T-helper 9 cell (primary cell): ENCODE measurements at places on chromosomes 6 and 20.
A peak's percentile ranks its signal among the peaks of the same experiment; 100 is the strongest.

DNA sequence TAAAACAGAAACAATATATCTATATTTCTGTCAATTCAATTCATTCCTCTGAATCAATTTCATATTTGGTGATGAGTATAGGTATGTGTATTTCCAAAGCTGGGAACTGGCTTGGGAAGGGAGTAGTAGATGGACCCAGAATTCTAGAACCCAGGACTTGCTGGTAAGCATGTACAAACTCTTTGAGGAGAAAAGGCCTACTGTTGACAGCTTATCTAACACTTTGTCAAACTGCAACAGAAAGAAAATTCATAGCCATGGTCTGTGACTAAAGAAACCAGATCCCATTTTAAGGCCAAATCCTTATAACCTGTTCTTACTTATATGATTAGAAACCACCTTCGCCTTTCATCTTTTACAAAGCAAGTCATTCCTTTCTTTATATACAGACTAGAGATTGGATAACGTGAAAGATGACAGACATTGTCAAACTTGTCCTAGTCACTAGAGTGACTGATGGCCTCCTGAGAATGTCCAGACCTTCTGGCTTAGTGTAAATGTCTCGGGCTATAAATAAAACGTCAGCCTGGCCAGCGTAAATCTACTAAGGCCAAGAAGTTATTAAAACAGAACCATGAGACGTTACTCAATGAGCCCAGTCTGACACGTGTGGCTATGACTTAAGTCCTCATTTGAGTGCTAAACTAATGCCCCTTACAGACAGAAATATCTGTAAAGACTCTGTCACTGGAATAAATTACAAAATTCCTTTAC, 152.3 kb downstream of the ALDH8A1 start:
- no peak for DNase-seq

DNA sequence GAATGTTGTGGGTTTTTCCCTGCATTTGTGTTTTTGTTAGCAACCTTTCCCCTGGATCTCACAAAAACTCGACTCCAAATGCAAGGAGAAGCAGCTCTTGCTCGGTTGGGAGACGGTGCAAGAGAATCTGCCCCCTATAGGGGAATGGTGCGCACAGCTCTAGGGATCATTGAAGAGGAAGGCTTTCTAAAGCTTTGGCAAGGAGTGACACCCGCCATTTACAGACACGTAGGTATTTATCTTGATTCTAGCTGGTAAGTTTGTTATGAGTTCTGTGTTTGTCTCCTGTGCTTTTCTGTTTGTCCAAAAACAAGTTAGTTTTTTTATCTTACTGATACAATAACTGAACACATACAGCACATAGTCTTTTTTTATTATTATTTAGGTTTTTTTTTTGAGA, 3.0 kb downstream of the SLC25A27 start:
- DNase-seq: no peak

DNA sequence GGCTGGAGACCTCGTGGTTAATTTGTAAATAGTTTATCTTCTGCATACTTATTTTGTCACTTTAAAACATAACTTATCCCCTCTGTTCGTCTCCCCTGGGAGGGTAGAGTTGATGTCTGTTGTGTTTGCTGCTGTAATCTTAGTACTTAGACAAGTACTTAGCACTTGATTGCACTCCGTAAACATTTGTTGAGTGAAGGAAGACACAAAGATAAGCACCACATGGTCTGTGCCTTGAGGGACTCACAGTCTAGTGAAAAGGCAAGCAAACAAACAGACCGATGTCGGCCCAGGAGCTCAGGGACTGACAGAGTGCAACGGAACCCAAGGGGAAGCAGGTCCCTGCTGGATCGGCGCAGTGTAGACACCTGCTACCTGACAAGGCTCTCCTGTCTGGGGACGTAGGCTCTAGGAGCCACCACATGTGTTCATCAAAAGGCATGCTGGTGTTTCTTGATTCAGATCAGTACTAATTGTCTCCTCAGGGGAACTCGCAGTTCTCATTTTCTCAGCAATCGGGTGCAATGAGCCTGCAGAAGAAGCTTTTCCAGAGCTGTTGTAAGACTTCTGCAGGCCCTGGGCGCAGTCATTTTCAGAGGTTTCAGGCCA, 31.4 kb downstream of the EDN3 start:
- DNase-seq: no peak

- no peak for DNase-seq
Observed at GRCh38 chr6:1644516-1645060, 34.9 kb downstream of the FOXC1 start.

- no peak for DNase-seq
Observed at GRCh38 chr6:151634336-151634720, 140.5 kb downstream of the CCDC170 start.

DNA sequence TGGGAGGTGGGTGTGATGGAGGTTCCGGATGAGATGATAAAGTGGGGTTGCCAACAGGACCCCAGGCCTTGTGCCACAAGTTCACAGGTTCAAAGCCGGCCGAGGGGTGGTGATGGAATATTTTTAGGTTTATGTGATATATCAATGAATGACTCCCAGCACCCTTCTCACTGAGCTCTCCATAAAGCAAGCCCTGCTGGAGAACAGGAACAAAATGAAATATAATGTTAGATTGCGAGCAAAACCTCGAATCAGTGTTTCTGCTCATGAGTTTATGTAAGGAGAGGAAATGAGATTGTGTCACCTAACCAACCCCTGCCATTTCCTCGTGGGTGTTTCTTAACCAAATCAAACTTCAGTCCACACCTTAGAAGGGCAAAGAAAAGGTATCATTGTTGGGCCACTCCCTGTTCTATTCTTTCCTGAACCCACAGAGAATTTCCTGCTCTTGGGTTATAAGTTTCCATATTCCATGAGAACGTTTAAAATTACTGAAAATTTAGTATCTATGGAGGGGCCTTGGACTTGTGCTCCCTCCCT, 192.2 kb upstream of the EXOC2 start:
- DNase-seq: no peak

DNA sequence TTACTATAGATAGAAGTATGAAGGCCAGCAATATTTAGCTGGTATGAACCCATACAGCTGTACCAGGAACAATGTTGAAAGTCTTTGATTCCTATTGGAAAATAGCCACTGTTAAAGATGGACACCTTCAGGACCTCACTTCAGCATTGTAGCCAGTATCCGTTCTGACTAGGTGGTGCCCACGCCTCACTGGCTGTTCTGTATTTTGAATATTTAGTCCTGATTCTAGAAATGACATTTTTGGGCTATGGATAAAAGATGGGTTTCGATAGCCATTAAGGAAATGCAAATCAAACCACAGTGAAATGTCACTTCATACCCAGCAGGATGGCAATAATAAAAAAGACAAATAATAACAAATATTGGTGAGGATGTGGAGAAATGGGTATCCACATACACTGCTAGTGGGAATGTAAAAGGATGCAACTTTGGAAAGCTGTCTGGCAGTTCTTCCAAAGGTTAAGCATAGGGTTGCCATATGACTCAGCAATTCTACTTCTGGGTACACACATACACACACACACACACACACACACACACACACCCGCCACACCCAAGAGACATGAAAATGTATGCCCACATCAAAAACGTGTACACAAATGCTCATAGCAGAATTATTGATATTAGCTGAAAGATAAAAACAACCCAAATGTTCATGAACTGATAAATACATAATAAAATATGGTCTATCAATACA, 56.8 kb downstream of the UTRN start:
- no peak for DNase-seq

DNA sequence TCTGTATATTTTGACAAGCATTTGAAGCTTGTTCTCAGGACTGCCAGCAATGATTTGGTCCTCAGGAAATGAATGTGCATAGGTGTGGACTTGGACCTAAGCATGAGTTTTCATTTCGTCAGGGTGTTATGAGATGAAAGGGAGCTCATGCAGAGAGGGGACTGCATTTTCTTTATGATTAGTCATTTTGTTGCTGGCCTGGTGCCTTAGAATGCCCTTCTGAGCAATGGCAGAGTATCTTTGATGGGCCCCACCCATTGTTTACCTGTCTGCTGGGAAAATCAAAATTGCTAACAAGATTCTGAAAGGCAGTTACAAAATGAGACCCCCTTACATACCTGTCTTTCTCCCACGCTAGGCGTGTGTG, 51.5 kb upstream of the MTHFD1L start:
- DNase-seq: no peak

GRCh38 chr6:105250533-105250932, 70.7 kb upstream of the POPDC3 start:
- no peak for DNase-seq

DNA sequence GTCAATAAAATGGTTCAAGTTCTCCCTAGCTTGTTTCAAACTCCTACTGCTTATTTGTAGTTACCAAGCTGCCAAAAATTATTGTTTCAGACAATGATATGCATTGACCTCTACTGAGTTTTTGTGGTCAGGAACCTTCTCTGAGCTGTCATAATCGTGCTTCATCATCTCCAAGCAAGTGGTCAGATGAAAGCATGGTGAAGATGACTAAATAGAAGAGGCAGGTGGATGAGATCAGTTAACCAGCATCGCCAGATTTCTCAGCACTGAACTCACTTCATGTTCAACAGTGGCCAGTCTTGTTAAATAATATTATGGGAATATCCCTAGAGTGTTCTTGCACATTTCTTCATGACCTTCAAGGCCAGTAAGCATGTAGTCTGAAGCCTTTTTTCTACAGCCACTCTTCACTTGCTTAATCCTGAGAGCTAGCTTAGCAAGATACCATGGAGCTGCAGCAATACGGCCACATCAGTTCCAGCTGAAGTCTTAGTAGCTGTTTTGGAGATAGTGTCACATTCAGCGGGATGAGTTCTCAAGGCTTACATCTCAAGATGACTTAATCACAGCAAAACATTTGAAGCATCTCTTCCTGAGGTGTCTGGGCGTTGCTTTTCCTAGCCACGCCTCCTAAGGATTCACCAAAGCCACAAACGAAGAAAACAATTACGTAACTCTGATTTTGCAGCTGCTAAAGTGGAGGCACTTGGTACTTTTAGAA, 101.6 kb upstream of the TMEM30A start:
- no peak for DNase-seq

- DNase-seq: no peak
Observed at GRCh38 chr6:127630800-127631199, 53.8 kb downstream of the C6orf58 start.

GRCh38 chr6:98657764-98658163, 176.6 kb upstream of the POU3F2 start:
- no peak for DNase-seq

DNA sequence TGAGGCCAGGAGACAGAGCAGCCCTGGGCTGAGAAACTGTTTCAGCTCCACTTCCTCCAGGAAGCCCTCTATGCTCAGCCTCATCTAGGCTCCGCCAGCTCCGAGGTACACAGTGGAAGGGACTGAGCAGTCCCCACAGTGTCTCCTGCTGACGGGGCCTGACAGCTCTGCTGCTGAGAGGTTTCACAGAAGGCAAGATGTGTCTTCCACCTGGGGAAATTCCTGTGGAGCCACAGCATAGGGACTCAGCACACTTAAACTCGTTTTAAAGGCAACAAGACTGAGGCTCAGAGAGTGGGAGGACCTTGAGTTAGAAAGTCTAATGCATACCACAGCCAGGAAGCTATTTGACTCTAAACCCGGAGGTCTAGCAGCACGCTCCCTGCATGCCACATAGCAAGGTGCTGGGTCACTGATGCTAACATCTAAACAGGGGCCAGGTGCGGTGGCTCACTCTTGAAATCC, 6.8 kb downstream of the ADA start:
- peak; percentile 46 for DNase-seq

- DNase-seq: no peak
Observed at GRCh38 chr6:109788687-109789086, 97.6 kb downstream of the FIG4 start.

DNA sequence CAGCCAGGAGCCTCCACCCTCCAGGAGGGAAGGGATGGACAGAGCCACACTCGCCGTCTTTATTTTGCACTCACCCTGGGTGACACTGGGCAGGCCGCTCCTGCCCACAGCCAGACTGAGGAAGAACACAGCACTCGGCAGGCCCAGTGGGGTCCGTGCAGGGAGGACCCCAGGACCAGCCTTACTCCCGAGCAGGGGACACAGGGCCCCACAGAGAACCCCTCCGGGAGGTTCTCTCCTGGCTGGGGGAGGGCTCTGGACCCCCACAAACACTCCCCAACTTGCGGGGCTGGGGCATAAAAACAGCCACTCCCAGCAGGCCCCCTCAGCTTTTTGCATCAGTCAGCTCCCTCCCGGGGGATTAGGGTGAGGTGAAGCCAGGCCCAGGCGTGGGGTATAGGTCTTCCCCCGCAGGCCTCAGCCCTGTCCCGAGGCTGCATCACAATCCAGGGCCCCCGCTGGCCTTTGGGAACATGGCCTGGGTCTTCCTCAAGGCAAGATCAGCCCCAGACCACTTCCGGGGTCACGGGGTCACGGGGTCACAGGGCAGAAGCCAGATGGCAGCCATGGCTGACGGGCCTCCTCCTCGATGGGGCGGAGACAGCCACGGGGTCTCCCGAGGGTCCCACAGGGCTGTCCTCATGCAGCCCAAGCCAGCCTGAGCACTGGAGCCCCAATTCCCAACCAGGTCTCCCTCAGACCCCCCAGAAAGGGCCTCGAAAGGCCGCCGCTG, 3.2 kb downstream of the TNFRSF6B start:
- DNase-seq: no peak

DNA sequence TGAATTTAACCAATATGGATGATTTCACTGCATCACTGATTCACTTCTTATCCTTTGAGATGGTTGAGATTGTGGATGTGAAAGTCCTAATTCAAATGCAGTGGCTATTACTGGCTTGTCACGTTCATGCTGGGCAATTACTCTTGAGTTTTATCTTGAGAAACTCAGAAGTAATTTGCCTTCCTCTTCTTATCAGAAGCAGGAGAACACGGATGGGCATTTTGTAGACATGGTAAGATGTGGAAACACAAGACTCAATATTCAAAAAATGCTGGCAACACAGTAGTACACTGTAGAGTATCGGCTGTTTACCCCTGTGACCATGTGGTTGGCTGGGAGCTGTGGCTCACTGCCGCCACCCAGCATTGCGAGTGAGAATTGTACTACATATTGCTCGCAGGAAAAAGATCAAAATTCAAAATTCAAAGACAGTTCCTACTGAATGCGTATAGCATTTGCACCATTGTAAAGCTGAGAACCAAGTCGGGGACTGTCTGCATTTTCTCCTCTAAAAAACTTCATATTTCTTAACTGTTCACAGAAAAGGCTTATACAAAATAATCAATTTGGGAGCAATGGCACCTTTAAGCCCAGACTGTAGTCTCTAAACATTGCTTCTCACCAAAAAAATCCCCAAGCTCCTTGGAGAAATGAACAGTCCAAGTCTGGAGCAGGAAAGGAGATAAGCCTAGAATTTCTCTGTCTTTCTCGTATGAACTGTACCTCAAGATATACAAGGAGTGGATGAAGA, 61.9 kb upstream of the ELOVL5 start:
- DNase-seq: peak; percentile 45

- no peak for DNase-seq
Observed at GRCh38 chr6:143863771-143864170, 503 bp upstream of the ZC2HC1B start.

GRCh38 chr6:163825033-163825432, 410.5 kb downstream of the QKI start:
- no peak for DNase-seq

- no peak for DNase-seq
Observed at GRCh38 chr20:2932498-2932897, 59.2 kb downstream of the PTPRA start.

GRCh38 chr6:18447552-18447951, 60.4 kb downstream of the RNF144B start:
- no peak for DNase-seq
